ENCODE measurements at places on chromosomes 5 and 9. TPM values are rescaled to one million over a fixed set of nuclear protein-coding genes. Genes with fewer than 3 reads are reported as not detected.

GRCh38 chr9:92669527-92669889 is 423 bp downstream of the IPPK start:
- no peak for DNase-seq

GRCh38 chr9:122297512-122297911 is 32.8 kb downstream of the MRRF start:
- no peak for DNase-seq

DNA sequence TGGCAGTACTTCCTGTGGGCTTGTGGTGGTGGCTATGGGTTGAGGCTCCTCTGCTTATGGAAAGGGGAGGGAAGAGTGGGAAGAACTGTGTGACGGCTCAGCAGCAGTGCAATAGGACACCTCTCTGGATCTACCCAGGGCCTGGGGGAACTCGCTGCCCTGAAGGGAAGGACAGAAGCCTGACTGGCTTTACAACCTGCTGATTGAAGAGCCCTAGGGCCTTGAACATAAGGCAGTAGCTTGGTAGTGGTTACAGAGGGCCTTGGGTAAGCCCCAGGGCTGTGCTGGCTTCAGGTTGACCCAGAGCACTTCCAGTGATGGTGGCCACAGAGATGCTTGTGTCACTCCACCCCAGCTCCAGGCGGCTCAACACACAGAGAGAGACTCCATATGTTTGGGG is 5.5 kb downstream of the CCIN start:
- no peak for DNase-seq

- no peak for DNase-seq
Measured at GRCh38 chr9:128206916-128207910, 4.0 kb downstream of the DNM1 start.

DNA sequence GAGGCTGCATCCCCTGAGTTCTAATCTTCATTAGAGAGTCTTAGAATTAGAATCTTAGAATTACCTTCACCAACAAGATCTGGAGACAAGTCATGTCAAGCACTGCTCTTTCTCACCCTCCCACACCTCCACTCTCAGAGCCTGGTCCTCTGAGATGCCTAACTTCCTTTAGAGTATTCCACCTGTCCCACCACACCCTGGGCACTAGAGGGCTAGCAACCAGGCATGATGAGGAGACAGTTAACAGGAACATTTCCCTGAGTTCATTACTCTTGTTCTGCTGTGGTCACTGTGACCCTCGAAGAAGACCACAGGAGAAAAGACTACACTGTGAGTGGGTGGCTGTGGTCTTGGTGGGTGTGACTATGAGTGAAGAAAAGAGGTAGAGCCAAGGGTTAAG is 25.2 kb upstream of the MAP1B start:
- DNase-seq: no peak

DNA sequence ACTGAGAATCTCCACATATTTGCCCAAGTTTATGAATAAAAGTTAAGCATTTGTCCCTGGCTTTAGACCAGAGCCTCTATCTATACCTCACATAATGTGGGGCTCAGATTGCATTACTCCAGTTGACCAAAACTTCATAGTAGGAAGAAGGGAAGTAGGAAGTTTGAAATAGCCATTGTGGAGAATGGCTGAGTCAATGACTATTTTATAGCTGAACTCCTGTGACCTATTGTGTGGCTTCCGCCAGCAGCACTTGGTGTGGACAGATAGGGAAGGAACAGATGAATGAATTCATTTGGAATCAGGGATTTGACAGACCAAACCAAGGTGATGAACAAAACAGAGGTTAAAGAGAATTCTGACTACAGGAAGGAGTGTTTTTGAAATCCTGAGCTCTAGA is 92.9 kb upstream of the LPAR1 start:
- no peak for DNase-seq

- DNase-seq: no peak
Measured at GRCh38 chr5:109708813-109709212, 19.1 kb downstream of the MAN2A1 start.

- no peak for DNase-seq
Measured at GRCh38 chr9:107847978-107848964, 358.7 kb upstream of the KLF4 start.

DNA sequence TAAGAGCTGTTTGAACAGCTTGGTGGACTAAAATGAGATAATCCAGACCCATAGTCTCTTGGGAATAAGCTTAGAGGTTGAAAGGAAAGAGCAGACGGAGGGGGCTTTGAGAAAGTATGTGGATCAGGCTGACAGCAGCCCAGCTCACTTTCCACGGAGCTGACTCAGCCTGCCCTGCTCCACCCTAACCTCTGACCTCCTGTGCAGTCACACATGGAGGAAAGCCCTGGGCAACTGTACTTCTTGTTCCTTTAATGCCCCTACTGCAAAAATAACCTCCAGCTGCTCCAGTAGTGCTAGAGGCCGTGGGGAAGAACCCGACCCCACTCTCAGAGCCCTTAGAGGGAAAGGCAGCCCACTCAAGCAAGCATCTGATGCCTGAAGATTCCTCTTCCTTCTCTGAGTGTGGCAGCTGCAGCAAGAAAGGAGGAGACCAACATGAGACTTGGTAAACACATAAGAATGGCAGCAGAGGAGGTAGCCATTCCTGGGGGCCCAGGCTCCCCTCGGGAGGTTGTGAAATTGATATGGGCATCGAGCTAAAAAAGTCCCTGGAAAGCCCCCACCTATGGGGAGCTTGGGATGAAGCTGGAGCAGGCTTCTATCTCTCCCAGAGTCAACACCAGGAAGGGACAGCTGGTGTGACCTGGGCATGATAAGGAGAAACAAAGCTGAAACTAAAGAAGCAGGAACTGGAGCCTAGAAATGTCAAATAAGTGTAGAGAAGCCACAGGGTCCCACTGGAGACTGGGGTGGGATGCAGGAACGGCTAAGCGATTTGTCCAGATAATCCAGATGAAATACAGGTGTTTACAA is 204.3 kb downstream of the PIK3R1 start:
- no peak for DNase-seq

DNA sequence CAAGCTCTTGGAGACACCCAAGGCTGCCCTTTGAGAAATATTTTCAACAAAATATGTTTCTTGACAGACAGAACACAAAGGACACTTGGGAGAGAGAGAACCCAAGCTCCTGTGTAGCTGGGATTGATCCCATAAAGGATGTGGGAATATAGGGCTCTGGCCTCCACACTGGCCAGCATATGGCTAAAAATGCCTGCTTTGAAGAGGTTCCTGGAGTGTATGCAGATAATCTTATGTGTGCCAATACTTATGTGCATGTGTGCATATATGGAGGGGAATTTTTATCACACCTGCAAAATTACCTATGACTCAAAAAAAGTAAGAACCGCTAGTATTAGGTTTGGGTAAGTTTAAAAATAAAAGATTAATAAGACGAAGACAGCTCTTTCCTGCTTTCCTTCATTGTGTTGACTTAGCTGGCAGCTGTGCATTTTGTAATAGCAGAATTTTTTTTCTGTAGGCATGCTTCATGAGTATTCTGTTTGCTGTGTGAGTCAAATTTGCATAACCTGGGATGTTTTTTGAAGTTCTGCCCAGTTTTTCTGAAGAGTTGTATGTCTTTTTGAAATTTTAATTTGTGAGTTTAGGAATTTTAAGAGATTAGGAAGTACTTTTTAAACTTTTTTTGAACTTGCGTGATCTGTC is 42.6 kb downstream of the HACD4 start:
- no peak for DNase-seq

- DNase-seq: no peak
Measured at GRCh38 chr9:14366076-14366475, 52.1 kb upstream of the NFIB start.

GRCh38 chr9:109974918-109975276 is 194.9 kb downstream of the PALM2AKAP2 start:
- DNase-seq: no peak

GRCh38 chr5:50962934-50963872 is 296.8 kb downstream of the PARP8 start:
- DNase-seq: peak; percentile 56

GRCh38 chr9:69171049-69171448 is 3.0 kb upstream of the TJP2 start:
- no peak for DNase-seq

- no peak for DNase-seq
Measured at GRCh38 chr5:119478781-119479180, 26.5 kb downstream of the HSD17B4 start.

DNA sequence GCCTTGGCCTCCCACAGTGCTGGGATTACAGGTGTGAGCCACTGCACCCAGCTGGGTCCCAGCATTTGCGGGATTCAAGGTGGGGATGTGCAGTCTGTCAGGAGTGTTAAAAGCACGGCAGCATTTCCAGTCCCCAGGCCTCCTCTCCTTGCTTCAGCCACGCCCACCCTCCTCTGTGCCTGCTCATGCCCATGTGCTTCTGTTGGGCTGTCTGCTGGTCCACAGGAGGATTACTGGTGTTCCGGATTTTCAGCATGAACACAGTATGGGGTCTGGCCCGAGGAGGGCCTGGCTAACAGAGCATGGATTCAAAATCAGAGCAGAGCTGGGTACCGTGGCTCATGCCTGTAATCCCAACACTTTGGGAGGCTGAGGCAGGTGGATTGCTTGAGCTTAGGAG is 5.5 kb downstream of the ARRDC1 start:
- DNase-seq: no peak

- DNase-seq: no peak
Measured at GRCh38 chr5:99621772-99622681, 693.2 kb upstream of the CHD1 start.

DNA sequence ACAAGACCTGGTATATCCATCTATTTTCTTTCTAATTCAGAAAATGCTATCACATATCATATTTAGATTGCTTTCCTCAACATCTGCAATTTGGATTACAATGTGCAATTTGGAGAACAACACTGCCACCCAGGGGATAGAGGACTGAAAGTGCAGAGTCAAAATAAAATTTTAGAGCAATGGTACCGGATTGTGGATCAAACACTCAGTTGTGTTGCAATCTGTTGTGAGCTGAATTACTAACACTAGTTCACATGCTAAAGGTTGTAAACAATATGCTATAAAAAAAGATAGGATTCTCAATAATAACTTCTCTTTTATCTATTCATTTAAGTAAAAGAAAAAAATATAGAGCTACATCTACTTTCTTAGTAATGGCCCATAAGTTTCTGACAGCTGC is 11.9 kb upstream of the SRFBP1 start:
- DNase-seq: no peak

GRCh38 chr5:141223112-141223783 is at the start of gene PCDHB14:
TSS of gene PCDHB14 (plus strand) at chr5:141223343. CDS start at chr5:141223506, 163 bp downstream.
- no peak for DNase-seq

GRCh38 chr5:2776337-2777302 is 25.1 kb upstream of the IRX2 start:
- DNase-seq: no peak

DNA sequence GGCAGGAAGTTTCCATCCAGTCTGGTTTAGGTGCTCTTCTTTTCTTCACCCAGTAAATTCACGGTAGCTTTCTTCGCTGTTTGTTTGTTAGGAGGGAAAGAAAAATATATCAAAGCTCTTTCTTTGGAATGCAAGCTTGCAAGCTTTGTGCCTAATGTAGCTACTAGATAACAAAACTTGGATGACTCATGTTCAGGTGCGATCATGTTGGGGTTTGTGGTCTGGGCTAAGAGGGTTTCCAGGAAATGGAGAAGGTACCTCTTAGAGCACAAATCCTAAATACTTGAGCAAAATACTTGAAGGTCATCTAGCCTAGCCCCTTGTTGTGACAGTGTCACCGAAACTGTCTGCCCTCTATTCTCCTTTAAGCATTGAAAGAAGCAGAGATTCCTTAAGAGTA is 17.7 kb downstream of the SRP19 start:
- no peak for DNase-seq

DNA sequence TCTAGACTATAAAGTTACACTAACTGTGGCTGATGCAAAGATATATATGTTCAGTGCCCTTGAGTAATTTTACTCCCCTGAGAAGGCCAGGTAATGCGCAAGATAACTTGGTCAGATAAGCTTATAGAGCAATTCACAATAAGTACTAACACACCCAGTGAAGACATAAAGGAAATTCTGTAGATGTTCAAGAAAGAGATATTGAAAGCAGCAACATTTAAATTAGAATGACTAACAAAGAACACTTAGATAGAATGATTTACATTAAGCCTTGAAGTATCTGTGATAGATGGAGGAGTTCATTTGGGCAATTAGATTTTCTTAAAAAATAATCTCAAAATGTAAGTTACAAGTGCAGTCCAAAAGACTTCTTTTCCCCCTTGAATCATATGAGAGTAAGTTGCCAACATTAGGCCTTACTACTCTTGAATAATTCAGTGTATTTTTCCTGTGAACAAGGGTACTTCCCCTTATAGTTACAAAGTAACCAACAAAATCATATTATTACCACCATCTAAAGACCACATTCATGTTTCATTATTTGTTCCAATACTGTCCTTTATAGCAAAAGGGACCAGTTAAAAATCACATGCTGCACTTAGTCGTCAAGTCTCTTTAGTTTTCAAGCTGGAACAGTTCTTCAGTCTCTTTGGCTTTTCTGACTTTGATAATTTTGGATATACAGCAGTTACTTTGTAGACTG is 44.4 kb upstream of the ELOVL7 start:
- DNase-seq: no peak

GRCh38 chr5:122429545-122430318 is 117.7 kb downstream of the SNCAIP start:
- no peak for DNase-seq

Gene PCDHA9
- total RNA-seq: 0.36 TPM

Gene MYMK
- total RNA-seq: not detected

Gene TSLP
- total RNA-seq: 1.9 TPM

Gene MYOT
- total RNA-seq: not detected

Gene DOK3
- 8.6 TPM for total RNA-seq

Gene CORO2A
- total RNA-seq: 26.2 TPM

Gene ADGRV1
- total RNA-seq: 62.3 TPM

Gene TPPP
- 0.65 TPM for total RNA-seq

Gene NRARP
- 35.4 TPM for total RNA-seq

Measured in H1 (cell line).